ENCODE measurements at places on chromosomes 16 and 17.

- DNase-seq = no peak
These were observed 129.5 kb downstream of the PRKCA start for GRCh38 chr17:66431910-66432309.

DNA sequence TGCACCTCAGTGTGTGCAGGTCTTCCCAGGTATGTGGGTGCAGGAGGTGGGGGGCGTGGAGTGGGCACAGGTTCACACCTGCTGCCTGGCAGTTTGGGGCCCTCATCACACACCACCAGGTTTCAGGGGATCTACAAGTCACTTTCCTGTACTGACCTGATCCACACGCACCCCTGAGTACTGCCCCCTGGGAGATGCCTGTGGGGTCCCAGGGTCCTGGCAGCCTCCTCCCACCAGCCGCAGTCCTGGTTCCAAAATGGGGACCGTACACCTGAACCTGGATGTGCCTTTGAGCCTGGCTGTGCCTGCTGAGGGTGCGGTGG, 25.9 kb downstream of the RNF213 start:
- no peak for DNase-seq

DNA sequence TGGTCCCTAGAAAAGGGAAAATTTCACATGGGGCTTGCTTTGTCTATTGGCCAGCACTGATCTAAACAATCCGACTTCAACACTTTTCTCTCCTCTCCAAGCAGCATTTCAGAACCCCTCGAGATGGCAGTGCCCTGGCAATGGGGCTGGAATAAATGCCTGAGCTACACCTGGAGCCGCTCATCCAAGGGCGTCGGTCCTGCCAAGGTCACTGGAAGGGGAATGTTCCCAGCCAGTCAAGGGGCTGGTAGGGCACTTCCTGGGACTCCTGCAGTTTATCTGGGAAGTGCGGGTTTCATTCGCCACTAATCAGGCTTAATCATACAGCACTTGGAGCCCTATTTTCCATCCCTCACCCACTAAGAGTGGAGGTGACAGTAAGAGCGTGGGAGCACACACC, 17.1 kb downstream of the MEAK7 start:
- DNase-seq = no peak

DNA sequence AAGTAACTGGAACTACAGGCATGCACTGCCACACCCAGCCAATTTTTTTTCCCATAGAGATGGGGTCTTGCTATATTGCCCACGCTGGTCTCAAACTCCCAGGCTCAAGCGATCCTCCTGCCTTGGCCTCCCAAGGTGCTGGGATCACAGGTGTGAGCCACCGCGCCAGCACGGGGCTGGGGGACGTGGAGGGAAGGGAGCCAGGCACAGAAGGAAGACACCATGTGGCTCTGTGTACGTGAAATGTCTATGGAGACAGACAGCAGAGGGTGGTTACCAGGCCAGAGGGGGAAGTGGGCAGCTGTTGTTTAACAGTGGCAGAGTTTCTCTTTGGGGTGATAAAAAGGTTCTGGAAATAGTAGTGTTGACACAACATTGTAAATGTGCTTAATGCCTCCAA, 4.6 kb upstream of the PIEZO1 start:
- no peak for DNase-seq

DNA sequence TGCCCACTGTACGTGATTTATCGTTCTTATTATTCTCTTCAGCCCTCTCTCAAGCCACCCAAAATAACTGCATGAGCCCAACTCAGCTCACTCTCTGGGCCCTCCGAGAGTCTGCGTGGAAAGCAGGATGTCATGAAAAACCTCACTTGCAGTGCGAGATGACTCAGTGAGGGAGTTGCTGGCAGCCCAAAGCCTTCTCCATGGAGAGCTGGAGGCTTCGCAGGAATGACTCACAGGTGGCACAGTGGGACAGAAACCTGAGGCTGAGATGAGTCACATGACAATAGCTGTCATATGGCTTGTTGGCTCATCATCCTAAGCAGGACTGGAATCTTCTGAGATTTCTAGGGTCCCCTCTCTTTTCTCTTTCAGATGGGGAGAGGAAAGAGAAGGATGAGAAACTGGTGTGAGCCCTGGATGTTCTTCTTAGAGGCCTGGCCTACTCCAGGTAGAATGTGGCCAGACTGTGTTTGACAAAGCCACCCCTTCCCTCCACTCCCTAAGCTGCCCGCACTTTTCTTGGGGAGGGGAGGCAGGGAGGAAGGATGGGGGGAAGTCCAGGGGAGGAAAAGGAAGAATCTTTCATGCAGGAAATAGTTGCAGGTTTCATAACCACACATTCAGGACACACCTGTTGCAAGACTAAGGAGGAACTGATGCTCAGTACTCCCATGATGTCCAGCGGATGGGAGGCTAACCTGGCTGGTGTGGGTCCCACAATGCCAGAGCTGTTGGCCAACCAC, 160.6 kb upstream of the RPL38 start:
- peak; percentile 69 for DNase-seq

GRCh38 chr16:63804126-63804525, 1317.7 kb downstream of the CDH11 start:
- no peak for DNase-seq

Data from putamen (tissue), 1 donor.